Activated effector memory CD4-positive, alpha-beta T cell treated with anti-CD3 and anti-CD28 coated beads, Interleukin-2, amount 50 U/mL, for 16 hours (primary cell): ENCODE measurements at places on chromosomes 7 and 10.

DNA sequence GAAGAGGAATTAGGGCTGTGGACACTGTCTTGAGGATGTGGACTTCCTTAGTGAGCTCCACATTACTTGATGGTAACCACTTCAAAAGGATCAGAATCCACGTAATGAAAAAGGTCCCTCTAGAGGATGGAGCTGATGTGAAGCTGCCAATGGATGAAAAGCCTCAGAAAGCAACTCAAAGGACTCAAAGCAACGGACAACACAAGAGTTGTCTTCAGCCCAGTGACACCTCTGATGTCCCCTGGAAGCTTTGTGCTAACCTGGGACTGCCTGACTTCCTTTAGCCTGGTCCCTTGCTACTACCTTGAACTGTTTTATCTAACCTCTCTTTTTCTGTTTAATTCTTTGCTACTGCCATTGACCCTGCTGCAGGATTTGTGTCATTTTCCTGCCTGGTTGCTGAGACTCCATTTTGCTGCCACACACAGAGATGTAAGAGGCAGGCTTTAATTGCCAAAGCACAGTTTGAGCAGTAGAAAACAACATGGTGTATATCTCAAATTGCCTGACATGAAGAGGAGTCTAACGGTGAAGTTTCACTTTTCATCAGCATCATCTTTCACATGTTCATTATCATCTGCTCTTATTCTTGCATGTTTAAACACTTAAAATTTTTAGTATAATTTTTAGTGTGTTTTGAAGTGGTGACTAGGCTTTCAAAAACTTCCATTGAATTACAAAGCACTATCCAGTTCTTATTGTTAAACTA is 11.1 kb upstream of the SGCE start:
- no peak for DNase-seq

DNA sequence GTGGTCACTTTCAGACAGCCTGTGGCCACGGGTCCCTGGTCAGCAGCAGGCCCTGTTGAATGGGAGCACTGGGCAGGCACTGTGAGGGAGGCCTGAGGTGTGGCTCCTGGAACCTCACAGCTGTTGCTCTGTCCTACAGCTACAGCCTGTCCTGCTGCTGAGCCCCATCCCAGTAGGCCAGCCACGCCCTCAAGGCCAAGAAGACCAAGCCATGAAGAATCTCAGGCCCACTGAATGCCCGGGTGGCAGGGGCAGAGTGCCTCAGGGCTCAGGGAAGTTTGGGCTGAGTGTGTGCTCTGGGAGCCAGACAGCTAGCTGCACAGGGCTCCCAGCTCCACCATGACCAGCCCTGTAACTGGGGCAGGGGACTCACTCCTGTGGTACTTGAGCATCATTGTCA is 363.5 kb upstream of the NUPR2 start:
- no peak for DNase-seq

GRCh38 chr7:33604056-33604455 is 301.3 kb upstream of the BMPER start:
- no peak for DNase-seq

- no peak for DNase-seq
Measured at GRCh38 chr7:93165447-93165846, 17.3 kb upstream of the SAMD9L start.

DNA sequence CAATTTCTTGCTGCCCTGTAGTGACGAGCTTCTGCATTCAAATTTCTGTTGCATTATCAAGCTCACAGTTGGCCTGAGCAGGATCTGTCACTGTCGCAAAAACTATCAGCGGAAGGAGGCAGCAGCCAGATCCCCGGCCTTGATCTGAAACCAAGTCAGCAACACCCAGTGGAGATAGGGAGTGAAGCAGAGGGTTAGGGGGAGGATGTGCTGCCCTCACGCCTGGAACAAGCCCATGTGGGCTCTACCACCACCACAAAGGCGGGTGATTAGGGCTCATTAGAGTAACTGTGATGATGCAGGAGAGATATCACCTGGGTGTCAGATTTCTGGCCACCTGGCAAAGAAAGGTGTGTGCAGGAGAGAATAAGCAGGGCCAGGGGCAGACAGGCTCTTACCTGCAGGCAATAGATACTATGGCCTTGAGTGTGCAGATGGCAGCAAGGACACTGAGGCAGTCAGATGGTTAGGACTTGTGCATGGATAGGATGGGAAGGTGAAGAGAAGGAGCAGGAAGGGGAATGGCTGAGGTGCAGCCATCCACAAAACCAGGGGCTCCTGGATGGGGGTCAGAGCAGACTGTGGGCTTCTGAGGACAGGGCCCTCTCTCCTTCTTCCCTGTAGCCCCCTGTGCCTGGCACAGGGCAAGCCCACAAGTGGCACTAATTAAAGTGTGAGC is 417.3 kb downstream of the RPS24 start:
- DNase-seq: no peak

- DNase-seq: no peak
Measured at GRCh38 chr7:55481155-55481554, 91.1 kb downstream of the VOPP1 start.
